Stimulated activated CD4-positive, alpha-beta T cell treated with anti-CD3 and anti-CD28 coated beads, Interleukin-1b, Interleukin-23, amount 100 ng/mL, for 4 hours (primary cell): ENCODE measurements at places on chromosomes 7 and 10.

- no peak for DNase-seq
Measured at GRCh38 chr10:128422190-128422589, 296.0 kb upstream of the MKI67 start.

GRCh38 chr10:21171936-21172541 is 274.9 kb upstream of the NEBL start:
- DNase-seq: no peak

GRCh38 chr10:71090330-71090729 is 122.0 kb upstream of the UNC5B start:
- DNase-seq: no peak

DNA sequence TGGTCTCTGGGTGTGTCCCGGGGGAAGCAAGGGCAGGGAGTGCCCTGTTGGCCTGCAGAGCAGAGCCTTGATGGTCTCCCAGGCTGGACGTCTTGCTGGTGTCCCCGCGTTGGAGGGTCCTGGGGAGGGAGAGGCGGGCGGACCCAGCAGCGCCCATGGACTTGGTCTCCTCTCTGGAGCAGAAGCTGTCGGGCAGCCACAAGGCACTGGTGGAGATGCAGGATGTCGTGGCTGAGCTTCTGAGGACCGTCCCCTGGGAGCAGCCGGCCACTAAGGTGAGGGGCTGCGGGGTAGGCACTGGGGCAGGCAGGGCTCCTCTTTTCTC is 20.9 kb downstream of the TTYH3 start:
- DNase-seq: no peak

DNA sequence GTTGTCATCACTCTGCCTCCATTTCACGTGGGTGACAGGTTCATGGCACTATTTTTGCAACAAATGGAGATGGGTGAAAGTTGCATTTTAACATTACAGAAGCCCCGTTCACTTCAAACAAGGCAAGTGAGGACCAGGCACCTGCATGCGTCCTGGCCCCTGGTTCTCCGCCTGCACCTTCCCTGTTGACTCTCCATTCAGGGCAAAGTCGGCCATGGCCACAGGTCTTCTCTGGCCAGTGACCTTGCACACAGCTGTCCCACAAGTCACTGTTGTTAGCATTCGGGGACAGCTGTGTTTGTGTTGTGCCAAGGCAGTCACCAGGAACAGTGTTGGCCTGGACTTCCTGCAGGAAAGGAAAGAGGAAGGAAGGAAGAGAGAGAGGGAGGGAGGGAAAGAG is 554.9 kb downstream of the TCERG1L start:
- no peak for DNase-seq

- peak; percentile 37 for DNase-seq
Measured at GRCh38 chr10:22022257-22023032, 18.9 kb upstream of the DNAJC1 start.

DNA sequence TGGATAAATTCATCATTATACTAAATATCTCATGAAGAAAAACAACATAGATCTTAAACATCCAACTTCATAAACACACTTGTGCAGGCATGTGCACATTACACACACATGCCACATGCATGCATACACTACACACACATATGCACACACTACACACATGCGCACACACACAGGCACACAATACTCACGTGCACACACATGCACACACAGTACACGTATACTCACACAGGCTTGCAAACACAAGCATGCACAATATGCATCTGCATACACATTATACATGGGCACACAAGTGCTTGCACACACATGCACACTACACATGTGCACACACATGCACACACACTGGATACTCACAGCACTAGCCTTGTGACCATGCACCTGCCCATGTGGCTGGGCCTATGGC is 105.2 kb downstream of the ADARB2 start:
- DNase-seq: no peak

GRCh38 chr10:84226616-84227015 is 1.3 kb upstream of the LRIT2 start:
- no peak for DNase-seq

GRCh38 chr7:123398921-123399320 is 135.5 kb downstream of the IQUB start:
- no peak for DNase-seq

GRCh38 chr7:134512271-134512670 is 15.1 kb upstream of the AKR1B10 start:
- no peak for DNase-seq
